D341Med (cell line): ENCODE measurements at places on chromosomes 1 and 21.

DNA sequence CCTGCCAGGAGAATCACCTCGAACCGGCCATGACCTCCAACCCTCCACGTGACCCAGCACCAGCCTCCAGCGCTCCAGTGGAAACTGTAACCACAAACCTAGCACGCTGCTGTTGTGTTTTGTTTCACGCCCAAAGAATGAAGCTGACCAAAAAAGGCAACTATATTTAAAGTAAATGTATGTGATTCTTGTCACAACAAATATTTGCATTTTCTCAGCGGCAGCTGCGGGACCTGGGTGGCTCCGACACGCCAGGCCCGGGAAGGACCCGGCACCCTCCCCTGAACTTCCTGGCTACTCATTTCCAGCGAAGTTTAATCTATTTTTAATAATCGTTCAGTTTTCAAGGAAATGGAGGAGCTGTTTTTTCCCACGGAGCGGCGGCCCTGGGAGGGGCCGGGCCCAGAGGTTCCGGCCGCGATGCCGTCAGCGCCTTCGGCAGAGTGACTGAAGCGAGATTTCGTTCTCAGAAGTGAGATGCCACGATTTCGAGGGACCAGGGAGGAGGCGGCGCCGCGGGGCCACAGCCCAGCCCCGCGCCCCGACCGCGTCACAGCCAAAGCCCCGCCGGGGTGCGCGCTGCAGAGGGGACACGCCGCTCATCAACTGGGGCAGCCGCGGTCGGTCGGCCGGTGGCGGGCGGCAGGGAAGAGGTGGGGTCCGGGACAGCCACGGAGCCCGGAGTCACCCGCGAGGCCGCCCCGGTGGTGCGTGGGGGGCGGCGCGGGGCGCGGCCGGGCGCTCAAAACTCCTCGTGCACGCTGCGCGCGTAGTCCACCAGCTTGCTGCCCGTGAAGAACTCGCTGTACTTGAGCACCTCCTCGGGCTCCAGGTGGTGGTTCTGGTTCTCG, 3.0 kb upstream of the TNFRSF4 start:
- no peak for DNase-seq

DNA sequence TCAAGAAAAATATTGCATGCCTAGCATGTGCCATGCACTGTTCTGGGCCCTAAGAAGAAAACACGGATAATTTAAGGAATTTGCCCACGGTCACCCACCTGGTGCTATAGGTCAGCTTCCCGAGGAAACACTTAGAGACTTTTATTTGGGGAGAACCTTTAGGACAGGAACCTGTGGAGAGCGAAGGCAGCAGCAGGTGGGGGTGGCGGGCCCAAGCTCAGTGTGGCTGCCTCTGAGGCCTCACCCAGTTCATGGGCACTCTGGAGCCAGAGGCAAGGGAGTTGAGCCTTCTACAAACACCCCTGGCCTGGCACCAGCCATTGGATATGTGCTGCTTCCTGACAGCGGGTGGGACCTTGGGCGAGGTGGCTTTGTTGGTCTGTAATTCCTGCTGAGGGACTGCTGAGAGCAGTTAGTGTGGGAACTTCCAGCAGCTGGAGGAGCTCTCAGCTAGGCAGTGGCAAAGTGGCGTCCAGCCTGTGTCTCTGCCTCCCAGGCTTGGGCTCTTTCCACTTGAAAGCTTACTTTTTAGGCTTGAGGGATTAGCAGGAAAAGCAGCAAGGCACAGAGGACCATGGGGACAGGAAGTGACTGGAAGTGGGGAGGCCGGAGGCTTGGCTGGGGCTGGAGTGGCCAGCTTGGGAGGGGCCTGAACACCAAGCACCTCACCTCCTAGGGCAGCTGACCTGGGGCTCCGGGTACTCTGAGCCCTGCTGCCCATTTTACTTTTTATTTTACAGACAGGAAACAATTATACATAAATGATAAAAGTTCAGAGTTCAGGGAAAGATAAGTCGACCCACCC, 19.1 kb downstream of the MRPL37 start:
- no peak for DNase-seq

DNA sequence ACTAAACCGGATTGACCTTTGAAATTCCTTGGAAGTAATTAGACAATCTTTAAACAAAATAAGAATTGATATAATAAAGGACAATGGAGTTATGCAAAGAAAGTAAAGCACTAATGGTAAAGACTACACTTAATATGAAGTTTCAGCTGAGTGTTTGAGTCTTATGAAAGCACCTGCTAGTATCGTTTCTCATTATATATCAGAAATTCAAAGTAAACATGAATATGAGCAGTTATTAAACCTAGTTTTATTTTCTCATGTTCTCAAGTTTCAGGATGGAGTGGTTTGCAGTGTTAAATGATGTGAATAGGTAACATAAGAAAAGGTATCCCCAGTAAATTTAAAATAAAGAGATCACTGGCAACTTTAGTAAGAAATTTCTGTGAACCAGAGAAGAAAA, 188.6 kb downstream of the ZP4 start:
- no peak for DNase-seq

- peak; percentile 97 for DNase-seq
These were observed at the start of gene ENTREP3 for GRCh38 chr1:155255243-155256007. ENTREP3 (minus strand) TSS chr1:155255483; CDS start chr1:155254877, 606 bp downstream.

GRCh38 chr1:197976368-197976767, 59.2 kb downstream of the LHX9 start:
- no peak for DNase-seq

- no peak for DNase-seq
These were observed 158.7 kb upstream of the IRF2BP2 start for GRCh38 chr1:234768569-234769283.

DNA sequence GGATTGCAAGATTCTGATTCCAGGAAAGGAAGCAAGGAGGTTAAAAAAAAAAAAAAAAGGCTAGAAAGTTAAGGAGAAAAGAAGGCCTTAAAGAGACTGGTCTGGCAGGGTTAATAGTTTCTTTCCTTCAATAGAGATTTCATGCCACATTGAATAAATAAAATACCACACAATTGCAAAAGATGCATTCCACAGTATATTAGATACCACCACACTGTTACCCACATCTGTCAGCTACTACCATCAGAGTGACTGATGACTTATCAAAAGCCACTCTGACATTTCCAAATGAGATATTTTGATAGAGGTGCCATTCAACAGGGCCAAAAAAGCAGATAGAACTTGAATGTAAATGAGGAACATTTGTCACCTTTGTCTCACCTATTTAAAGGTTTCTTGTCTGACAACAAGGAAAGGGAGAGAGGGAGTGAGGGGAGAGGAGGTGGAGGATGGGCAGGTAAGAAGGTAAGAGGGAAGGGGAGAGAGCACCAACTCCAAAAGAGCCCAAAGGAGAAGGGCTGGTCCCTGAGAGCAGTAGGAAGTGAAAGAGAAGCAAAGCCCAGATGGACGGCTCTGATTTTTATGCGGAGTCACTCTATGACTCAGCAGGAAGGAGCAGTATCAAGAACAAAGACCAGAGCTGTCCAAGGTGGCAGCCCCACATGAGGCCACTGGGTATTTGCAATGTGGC, 38.3 kb downstream of the LRRN2 start:
- no peak for DNase-seq

- no peak for DNase-seq
These were observed 37.2 kb downstream of the C1orf94 start for GRCh38 chr1:34213956-34214355.

GRCh38 chr1:181062836-181063428, 25.6 kb upstream of the IER5 start:
- no peak for DNase-seq

DNA sequence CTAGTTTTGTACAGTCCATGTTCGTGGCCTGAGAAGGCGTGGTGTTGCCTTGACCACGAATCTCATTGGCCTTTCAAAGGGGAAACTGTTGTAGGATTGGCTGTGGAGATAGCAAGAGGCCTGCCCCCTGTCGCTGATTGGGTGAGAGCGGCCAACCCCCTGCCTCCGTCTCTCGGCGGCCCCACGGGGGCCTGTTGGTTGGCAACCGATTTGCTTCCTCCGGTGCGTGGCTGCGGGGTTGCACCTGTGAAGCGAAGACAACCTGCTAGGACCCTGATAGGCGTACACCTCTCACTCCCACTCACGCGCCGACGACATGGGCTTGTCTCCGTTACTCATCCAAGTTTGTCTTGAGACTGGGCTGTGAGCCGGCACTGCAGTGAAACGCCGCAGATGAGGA, at the start of gene UBE2U:
Gene UBE2U, plus strand, starts transcription at position 204 of the 400 bp plus-strand sequence. CDS start 428 bp downstream, outside the sequence.
- no peak for DNase-seq

- no peak for DNase-seq
These were observed 253.5 kb downstream of the AKT3 start for GRCh38 chr1:243596431-243597062.

DNA sequence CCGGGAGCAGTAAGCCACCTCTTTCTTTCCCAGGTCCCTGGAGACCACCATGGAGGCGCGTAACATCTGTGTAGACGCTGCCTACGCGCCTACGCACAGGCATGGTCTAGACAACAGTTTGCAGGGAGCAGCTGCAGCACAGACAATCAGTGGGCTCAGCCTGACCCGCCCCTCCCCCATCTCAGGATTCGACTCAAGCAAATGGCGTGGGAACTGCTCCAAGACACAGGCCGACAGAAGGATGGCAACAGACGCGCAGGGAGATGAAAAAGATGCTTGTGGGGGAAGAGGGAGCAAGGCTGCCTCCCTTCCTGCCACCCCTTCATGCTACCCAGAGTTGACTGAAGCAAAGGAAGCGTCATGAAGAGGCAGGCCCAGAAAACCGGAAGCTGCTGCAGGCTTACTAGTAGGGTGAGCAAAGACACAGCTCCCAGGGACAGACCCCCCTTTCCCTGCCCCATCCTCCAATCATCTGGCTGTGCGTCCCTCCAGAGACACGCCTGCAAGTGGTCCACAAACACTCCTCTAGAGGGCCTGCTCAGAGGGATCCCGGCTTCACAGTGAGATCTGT, 19.5 kb downstream of the STK40 start:
- DNase-seq = peak; percentile 87

DNA sequence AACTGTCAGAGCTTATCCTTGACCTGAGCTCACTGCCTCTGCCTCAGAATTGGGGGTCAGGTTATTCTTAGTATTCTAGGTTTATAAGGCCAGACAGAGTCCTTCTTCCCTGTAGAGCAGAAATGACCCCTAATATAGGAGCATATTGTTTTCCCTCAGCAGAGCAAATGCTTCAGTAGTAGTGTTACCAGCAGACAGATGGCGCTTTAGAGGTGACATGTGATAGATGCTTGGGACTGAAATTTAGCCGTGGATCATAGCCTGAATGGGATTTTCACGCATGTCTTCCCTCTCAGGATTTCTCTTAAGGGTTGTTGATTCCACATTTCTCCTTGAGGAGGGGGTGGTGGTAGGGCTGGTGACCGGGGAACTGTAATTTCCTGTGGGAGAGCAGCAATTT, 24.5 kb downstream of the ADARB1 start:
- no peak for DNase-seq

DNA sequence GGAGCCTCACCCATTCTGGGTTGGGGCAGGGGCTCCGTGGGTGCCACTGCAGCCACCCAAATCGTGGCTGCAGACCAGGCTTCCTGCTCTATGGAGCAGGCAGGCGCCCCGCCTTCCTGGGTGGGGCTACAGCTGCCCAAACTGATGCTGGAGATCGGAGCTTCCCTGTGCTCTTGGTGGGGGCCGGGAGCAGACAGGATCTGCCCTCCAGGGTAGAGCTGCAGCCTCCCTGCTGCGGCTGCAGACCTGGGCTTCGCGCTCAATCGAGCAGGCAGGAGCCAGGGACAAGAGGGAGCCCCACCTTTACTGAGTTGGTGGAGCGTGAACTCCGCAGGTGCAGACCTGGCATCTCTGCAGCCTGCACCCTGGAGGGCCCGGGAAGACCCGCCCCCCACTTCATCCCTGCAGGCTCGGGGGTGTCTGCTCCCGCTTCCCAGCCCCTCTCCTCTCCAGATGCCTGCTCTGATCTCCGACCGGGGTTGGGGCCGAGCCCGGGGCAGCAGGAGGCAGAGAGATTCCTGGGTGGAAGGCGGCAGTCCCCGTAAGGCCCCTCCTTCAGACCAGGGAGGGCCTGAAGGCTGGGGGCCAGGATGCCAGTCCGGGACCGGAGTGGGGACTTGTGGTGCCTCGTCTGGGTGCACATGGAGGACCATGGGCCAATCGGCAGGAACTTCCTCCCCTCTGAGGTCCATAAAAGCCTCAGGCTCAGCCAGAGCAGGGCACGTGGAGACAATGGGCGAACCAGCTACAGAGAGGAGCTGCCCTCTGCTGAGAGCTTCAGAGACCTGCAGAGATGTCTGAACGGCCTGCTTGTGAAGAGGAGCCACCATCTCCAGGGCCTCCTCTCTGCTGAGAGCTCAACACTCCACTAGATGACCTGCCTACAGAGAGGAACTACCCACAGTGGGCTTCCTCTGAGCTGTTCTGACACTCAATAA, 359.3 kb downstream of the SMYD3 start:
- no peak for DNase-seq

DNA sequence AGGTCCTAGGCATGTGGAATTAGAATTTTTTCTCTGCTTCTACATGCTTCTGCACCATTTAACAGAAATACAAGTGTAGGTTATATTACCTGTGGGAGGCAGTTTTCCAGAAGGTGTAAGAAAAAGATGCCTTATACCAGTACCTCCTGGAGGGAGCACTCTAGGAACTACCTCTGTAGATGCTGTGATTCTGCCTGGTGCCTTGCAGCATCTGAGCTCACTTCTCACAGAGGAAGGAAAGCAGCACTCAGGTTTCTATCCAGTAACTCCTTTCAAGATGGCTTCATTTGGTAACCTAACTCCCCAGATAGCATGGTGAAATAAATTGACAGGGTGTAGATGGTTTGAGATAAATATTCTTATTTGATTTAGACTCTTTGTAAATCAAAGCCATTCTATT, 50.3 kb downstream of the GIPC2 start:
- no peak for DNase-seq

- no peak for DNase-seq
These were observed 133.5 kb upstream of the WNT4 start for GRCh38 chr1:22276396-22276748.

DNA sequence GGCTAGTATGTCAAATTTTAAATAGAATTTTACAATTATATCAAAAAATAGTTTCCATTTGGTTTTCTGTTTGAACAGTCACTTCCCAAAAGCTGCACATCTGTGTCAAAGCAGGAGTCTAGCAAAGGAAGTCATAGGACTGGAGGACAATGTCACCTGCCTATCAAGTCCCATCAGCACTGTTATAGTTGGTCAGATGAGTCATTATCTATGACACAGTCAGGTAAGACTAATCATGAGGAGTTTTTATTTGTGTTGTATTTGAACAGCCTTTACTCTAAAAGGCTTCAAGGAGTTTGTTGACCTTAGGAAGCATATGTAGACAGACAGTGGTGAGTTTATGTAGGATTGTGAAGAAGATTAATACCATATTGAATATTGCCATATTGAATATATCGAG, 74.2 kb upstream of the QSOX1 start:
- no peak for DNase-seq

DNA sequence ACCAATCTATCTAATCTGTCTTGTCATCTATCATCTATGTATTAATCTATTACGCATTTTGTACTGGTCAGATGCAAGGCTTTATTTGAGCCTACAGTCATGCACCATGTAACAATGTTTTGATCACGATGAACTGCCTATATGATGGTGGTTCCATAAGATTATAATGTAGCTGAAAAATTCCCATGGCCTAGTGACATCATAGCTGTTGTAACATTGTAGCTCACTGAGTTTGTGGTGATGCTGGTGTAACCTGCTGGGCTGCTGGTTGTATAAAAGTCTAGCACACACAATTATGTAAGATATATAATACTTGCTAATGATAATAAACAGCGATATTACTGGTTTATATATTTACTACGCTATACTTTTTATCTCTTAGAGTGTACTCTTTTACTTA, 64.8 kb upstream of the IGSF5 start:
- DNase-seq = no peak
